ENCODE measurements at places on chromosomes 1 and 21.
A peak's percentile ranks its signal among the peaks of the same experiment; 100 is the strongest.

- ATAC-seq = no peak
Observed at GRCh38 chr21:42162831-42163510, 56.0 kb upstream of the ABCG1 start.

DNA sequence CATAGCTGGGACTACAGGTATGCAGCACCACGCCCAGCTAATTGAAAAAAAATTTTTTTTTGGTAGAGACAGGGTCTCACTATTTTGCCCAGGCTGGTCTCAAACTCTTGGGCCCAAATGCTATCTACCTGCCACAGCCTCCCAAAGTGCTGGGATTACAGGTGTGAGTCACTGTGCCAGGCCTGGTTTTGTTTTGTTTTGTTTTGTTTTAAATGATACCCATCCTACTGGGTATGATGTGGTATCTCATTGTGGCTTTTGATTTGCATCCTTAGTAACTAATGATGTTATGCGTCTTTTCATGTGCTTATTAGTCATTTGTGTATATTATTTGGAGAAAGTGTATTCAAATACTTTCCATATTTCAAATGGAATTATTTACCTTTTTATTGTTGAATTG lies 142.3 kb downstream of the VPS13D start:
- ATAC-seq = no peak

- ATAC-seq = no peak
Observed at GRCh38 chr1:63524201-63524600, 876 bp downstream of the EFCAB7 start.

DNA sequence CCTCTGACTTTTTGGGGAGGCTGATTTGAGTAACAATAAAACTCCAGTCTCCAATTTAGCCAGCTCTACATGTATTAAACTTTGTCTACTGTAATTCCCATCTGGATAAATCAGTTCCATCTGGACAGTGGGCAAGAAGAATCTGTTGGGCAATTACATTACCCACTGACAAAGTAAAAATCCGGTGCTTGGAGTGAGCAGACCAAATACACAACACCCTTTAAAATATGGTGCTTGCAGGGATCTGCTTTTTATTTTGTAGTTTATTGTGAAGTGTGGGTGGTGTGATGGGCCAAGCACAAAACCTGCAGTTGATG lies 8.9 kb upstream of the CD55 start:
- no peak for ATAC-seq

DNA sequence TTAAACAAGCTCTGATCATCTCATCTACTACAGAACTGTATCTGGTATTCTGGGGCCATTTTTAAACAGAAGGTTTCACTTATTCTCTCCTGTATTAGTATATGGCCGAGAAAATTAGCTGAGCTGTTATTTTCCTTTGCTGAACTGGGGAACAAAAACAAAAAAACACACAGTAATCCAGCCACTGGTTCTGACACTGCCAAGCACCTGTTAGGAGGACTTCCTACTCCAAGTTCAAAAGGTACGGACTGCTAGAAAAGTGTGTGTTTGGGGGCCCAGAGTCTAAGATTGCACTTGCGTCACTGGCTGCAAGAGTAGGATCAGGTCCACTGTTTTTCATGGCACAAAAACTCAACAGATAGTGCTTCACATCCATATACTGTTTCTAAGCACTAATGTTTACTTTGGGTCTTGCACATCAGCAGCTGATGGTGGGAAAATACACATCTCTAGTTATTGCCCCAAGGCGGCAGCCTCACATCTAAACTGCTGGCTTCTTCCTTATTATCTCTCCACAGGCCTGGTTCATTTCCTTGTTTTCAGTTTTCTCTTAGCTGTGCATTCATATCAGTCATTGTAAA lies 226.1 kb downstream of the FGGY start:
- ATAC-seq = no peak

- no peak for ATAC-seq
Observed at GRCh38 chr1:218247339-218247738, 37.8 kb upstream of the RRP15 start.

GRCh38 chr21:28066076-28066475 lies 926.6 kb downstream of the LTN1 start:
- no peak for ATAC-seq

DNA sequence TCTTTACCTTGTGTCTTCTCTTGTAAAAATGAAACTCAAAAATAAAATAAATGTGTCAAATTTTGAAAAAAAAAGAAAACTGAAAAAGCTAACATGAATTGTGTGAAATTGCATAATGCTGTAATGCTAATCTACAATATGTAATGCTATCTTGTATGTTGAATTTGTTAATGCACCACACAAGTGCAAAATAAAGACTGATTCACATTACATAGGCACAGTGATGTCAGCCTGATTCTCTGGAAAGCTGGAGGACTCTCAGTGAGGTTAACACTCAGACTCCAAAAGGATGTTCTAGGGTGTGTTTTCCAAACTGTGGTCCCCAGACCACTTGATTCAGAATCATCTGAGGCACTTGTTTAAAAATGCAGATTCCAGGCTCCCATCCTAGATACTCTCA lies 25.6 kb downstream of the SYT11 start:
- ATAC-seq = no peak

- no peak for ATAC-seq
Observed at GRCh38 chr1:85484264-85484663, 19.3 kb upstream of the DDAH1 start.

- no peak for ATAC-seq
Observed at GRCh38 chr1:242011894-242012660, 13.2 kb upstream of the MAP1LC3C start.

GRCh38 chr1:158149175-158149574 lies 31.5 kb upstream of the CD1D start:
- ATAC-seq = no peak

DNA sequence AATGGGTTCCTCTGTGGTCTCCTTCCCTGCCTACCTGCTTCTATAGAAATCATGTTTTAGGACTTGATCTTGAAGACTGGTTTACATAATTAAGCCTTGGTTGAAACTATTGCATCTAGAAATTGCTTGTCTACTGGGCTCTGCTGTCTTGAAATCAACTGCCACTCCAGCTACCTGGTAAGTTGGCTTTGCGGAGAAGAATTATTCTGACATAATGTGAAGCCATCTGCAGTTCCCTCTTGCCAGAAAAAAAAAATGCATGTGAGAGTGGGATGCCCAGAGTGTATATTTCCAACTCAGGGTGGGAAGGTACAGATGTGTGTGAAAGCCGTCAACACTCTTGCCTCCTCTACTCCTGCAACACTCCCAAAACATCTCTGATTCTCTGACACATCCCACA lies 27.2 kb downstream of the C8B start:
- ATAC-seq = no peak

- no peak for ATAC-seq
Observed at GRCh38 chr1:76865696-76866286, 1.5 kb upstream of the ST6GALNAC5 start.

DNA sequence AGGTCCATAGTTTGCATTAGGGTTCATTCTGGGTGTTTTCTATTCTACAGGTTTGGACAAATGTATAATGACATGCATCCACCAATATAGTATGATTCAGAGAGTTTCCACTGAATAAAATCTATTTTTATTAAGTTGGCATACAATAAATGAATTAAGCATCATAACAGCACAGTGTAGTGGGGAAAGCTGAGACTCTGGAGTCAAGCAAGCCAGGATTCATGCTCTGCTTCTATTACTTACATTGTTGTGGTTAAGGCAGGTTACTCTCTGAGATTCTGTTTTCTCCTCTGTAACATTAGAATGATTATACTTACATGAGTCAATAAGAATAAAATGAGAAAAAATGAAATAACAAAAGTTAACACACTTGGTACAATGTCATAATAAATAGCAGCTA lies 131.3 kb downstream of the SLC30A10 start:
- ATAC-seq = no peak

DNA sequence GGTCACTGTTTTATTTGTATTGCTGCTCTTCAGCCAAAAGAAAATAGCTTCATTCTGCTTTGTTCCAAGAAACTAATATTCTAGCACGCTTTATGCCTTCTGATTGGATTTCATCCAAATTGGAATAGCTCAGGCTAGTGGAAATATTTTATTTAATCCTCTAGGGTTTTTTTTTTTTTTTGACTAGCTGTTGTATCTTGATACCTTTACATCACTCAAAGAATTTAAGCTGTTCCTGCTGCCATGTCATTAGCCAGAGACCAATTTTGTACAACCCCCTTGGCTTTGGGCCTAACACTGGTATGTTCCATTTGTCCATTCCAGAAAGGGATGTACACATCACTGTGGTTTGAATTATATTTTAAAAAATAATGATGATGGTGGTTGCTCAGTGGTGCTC lies 103.0 kb downstream of the DISC1 start:
- no peak for ATAC-seq

DNA sequence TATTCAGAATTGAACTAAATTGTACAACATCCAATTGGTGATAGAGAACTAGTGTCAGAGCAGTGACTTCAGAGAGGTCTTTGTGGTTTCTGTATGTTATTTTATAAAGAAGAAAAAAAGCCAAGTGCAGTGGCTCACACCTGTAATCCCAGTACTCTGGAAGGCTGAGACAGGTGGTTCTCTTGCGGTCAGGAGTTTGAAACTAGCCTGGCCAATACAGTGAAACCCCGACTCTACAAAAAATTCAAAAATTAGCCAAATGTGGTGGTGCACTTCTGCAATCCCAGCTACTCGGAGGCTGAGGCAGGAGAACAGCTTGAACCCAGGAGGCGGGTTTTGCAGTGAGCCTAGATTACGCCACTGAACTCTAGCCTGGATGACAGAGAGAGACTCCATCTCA lies 90.7 kb downstream of the ASH1L start:
- ATAC-seq = no peak

DNA sequence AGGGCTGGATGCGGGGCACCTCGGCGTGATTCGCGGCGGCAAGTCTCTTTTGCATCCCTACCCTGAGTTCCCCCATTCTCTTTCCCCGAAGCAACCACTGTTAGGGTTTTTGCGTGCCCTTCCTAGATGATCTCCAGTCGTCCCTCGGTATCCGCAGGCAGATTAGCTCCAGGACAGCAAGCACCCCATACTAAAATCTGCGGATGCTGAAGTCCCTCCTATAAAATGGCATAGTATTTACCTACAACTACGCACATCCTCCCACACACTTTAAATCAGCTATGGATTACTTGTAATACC lies 22.8 kb upstream of the CFAP126 start:
- peak; percentile 21 for ATAC-seq

- ATAC-seq = peak; percentile 69
Observed at GRCh38 chr1:207868774-207869721, 41.9 kb downstream of the CD34 start.

GRCh38 chr1:210280221-210280620 lies 47.6 kb downstream of the SERTAD4 start:
- ATAC-seq = no peak

- ATAC-seq = no peak
Observed at GRCh38 chr1:163410073-163410999, 88.6 kb downstream of the NUF2 start.

DNA sequence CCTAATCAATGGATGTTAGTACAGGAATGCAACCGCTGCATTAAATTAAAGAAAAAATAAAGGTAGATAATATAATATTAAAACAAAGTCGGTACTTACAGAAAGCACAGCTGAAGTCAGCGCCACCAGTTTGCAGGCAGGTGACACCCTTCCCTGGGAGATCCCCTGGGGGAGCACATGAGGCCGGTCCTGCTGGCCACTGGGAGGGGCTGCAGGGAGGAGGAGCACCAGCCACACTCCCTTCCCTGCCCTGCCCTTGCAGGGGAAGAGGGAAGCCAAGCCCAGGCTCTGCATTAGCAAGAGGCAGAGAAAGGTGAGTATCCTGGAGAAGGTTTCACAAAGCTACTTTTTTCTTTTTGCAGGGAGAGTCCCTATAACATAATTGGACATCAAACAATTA lies 507.0 kb downstream of the AJAP1 start:
- no peak for ATAC-seq

- ATAC-seq = peak; percentile 25
Observed at GRCh38 chr1:8663915-8664329, 153.5 kb downstream of the RERE start.

GRCh38 chr21:46017695-46018094 lies 36.1 kb downstream of the COL6A1 start:
- ATAC-seq = no peak

- no peak for ATAC-seq
Observed at GRCh38 chr1:5394111-5394510, 598.1 kb downstream of the NPHP4 start.

DNA sequence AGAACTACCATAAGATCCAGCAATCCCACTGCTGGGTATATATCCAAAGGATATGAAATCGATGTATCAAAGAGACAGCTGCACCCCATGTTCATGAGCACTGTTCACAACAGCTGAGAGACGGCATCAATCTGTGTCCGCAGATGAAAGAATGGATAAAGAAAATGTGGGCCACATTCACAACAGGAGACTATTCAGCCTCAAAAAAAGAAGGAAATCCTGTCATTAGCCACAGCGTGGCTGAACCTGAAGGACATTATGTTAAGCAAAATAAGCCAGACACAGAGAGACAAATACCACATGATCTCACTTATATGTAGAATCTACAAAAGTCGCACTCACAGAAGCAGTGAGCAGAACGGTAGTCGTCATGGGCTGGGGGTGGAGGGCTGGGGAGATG lies 99.2 kb upstream of the IFFO2 start:
- no peak for ATAC-seq

DNA sequence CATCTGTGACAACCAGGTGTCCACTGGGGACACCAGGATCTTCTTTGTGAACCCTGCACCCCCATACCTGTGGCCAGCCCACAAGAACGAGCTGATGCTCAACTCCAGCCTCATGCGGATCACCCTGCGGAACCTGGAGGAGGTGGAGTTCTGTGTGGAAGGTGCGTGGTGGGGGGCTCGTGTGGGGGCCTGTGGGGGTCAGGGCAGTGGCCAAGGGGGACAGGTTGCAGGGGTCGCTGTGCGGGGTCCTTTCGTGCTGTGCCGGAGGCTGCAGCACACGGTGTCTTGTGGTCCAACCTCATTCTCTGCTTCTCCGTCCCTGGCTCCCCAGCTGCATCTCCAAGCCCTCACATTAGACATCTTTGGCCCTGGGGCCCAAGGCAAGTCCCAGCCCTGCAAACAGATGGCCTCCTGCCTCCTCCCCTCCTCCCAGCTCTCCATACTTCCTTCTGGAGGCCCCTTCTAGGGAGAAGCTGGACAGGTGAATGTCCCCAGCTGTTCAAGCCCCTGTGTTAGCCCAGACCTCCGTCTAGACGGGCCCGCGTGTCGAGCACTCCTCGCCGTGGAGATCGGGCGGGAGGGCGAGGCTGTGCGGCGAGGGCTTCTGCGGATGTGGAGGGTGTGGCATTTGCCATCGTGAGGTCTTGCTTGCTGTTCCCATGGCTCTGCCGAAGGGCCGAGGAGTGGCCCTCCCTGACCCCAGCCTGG lies 2.5 kb downstream of the AGRN start:
- no peak for ATAC-seq

DNA sequence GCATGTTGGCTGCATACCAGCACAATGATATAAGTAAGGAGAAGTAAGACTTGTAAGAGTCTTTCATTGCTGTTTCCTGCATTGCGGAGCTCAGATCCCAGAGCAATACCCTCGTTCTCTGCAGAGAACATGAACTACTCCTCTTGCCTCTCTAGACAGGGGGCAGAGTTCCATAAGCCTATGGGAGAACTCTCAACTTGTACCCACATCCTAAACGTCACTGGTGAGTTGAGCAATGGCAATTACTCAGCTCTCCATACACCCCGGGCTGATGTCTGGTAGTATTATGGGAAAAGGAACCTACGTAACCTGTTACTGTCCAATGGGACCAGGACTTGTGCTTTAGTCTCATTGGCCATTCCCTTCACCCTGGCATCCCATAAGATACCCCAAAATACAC lies 27.3 kb upstream of the ZNF496 start:
- no peak for ATAC-seq
